Stimulated activated CD4-positive, alpha-beta T cell treated with anti-CD3 and anti-CD28 coated beads, Interleukin-12 subunit alpha, Interleukin-12 subunit beta, amount 100 ng/mL, for 4 hours (primary cell): ENCODE measurements at places on chromosomes 1 and 21.

DNA sequence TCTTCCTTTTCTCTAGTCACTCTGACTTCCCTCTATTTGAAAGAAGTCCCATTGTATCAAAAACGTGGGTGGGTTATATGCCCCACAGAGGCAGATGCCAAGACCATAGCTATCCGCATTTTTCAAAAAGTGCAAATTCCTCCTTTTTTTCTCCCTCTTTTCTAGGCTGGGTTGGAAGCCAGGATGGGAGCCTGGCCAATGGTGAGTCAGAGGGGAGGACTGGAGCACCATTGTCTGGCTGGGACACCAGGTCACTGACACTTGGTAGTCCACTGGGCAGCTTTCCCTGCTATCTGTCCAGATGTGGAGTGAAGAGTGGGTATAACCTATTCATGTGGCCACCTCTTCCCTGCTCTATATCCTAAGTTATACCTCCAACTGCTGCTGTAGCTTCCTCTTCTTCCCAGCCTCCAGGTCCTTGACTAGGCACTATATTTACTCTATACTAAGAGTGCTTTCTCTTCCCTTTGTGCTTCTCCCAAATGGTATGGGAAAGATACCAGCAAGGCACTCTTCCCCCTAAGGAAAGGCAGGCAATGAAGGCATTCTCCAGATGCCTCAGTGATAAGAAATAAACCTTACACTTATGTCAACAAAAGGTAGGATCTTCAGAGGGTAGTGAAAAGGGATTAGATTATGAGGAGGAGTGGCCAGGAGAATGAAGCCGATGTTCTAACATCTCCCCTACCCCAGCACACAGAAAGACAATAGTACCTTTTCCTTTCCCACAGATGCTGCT is 12.9 kb downstream of the PI4KB start:
- no peak for DNase-seq

DNA sequence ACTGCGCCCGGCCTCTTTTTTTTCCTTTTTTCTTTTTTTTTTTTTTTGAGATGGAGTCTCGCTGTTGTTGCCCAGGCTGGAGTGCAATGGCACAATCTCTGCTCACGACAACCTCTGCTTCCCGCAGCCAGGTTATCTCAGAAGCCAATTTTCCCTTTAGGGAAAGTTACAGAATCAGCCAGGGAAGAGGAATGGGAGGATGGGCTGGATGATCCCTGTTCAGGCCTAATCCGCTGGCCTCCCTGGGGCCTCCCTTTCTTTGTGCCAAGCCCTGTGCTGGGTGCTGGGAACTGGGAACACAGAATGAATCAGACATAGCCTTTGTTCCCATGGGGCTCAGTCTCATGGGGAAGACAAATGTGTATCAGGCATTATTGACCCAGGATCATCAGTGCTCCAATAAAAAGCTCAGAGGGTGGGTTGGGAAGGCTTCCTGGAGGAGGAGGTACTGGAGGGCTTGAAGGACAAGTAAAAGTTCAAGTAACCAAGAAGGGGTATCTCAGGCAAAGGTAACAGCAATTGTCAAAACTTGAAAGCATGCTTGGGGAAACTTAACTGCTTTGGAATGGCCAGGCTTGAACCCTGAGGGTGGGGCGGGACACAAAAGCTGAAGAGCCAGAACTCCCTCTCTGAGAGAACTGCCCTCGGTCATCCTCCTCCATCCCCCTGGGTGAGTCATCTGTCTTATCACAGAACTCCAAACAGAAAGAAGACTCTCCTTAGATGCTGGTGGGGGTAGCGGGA is 14.3 kb downstream of the ECHDC2 start:
- DNase-seq, result no peak

DNA sequence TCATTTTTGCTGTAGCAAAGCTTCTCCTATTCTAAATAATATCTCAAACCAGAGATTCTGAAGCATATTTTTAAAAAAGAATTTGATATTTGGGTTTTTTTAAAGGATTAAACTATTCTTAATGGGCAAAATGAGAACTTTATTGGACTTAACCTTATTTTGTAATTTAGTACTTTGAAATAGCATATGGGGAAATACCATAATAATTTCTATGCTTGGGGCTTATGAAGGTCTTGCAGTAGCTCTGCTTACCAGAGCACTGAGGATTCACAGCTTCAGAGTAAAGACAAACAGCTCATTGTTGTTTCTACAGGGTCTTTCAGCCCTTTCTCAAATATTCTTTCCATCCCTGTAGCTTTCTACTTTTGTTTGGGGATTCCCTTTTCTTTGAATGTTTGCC is 111.2 kb upstream of the ZNF648 start:
- no peak for DNase-seq

DNA sequence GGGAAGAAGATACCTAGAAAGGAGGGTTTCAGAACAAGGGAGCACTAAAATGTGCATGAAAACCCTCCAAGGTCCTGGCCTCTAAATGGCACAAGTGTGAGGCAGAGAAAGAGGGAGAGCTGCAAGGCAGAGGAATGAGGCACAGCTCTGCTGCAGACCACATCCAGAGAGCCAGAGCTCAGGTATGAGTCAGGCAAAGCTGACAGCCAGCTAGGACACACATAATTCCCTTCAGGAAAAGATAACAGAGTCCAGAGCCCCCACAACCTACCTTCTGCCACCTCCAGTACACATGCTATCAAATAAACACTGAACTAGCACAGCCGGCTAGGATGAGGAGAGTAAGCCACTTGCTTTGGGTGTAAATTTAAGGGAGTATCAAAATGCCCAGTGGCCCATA is 62.2 kb downstream of the HSF2BP start:
- no peak for DNase-seq

DNA sequence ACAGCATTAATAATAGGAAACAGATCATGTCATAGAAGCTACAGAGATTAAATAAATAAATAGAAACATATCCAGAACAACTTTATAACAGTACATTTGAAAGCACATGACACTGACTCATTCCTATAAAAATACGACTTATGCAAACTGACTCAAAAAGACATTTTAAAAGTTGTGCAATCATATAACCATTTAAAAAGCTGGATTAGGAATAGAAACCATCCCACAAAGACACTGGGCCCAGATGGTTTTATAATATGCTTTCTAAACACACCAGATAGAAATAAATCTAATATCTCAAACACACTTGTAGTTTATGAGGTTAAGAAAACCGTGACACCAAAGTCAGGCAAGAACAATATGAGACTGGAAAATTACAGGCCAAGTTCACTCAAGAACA is 47.6 kb downstream of the MATN1 start:
- no peak for DNase-seq

DNA sequence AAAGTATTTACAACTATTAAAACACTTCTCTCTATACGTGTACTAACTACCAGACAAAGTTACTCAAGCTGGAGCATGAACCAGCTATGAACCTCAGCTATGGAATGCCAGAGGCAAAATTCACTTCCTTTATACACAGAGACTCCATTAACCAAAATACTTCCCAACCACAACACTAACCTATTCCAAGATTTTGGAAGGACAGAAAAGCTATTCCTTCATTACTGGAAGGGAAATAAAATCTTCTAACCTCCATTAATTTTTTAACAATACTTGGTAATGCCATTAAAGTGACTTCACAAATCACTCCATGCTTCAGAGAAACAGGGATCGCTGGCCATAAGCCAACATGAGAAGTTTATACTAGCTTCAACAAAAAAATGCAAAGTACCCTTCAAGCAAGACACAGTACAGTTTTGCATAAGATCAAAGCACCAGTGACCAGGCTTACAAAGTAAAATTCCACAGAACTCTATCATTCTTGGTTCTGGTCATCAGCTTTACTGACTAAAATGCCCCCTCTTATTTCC is 58.0 kb downstream of the PUM1 start:
- DNase-seq, result no peak

GRCh38 chr1:10380594-10381275 is 18.1 kb upstream of the PGD start:
- no peak for DNase-seq

DNA sequence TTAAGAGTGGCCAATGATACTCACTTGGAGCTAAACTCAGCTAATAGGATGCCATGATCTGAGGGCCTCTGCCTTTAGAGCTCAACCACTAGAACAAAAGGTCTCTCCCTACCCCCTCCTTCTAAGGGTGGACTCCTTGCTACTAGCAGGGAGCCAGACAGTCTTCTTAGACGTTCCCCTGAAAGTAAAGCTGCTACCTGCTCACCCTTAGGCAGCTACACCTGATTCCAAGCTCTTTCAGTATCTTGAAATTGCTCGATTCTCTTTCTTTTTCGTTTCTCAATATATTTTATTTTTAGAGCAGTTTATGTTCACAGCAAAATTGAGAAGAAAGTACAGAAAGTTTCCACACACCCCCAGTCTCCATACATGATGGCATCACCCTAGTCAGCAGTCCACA is 112.6 kb upstream of the KCNJ15 start:
- DNase-seq, result no peak

DNA sequence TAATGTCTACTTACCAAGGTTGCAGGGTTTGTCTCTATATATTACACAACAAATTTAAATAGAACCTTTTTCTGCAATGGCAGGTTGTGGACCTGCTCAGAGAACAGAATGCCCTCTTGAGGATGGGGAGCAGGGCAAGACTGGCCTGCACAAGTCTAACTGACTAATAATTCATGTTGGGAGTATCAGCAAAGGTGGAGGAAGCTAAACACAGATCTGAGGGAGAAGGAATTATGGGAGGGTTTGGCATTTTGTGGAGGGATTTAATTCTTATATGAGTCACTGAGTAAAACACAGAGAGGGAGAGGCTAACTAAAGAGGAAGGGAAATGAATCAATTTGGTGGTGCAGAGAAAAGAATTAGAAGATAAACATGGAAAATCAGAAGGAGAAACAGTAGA is 40.0 kb downstream of the CLDN17 start:
- DNase-seq, result no peak

DNA sequence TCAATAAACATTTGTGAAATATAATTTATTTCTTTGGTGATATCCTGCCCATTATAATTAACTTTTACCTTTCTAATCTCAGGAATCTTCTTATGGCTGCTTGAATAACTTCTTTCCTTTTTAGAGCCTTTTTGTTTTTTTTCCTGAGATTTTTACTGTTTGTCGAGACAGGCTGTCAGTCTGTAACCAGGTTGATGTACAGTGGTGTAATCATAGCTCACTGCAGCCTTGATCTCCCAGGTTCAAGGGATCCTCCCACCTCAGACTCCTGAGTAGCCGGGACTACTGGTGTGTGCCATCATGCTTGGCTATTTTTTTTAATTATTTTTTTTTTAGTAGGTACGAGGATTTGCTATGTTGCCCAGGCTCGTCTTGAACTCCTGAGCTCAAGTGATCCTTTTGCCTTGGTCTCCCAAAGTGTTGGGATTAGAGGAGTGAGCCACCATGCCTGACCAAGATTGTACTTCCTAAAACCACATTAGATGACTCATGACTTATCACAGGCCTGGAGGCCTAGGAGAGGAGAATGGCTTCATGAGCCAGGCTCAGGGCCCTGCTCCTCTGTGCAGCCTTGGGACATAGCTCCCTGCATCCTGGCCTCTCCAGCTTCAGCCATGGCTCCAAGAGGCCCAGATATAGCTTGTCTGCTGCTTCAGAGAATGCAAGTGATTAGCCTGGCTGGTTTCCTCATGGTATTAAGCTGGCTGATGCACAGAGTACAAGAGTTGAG is 48.6 kb downstream of the CTH start:
- DNase-seq, result no peak

- no peak for DNase-seq
Observed at GRCh38 chr1:172069534-172069933, 228.2 kb downstream of the DNM3 start.
